ENCODE measurements at places on chromosomes 3 and 15. TPM values are rescaled to one million over a fixed set of nuclear protein-coding genes. Genes with fewer than 3 reads are reported as not detected.

- H3K36me3 ChIP-seq = no peaks in the 10 kb centered on the region
- H3K27ac ChIP-seq = no peak overlapping the region
- DNase-seq = no peak
These were observed 1.6 kb downstream of the INSYN1 start for GRCh38 chr15:73751511-73751898.

- no peak overlapping the region for H3K4me3 ChIP-seq
- H3K36me3 ChIP-seq = no peaks in the 10 kb centered on the region
- DNase-seq = no peak
- H3K27ac ChIP-seq = no peak overlapping the region
- no peaks in the 10 kb centered on the region for H3K27me3 ChIP-seq
These were observed 402.1 kb downstream of the PDCD6IP start for GRCh38 chr3:34200576-34200975.

- no peaks in the 10 kb centered on the region for H3K4me1 ChIP-seq
- DNase-seq = no peak
- no peak overlapping the region for H3K27ac ChIP-seq
- no peak overlapping the region for H3K4me3 ChIP-seq
- H3K27me3 ChIP-seq = no peaks in the 10 kb centered on the region
These were observed 39.7 kb downstream of the ZNF445 start for GRCh38 chr3:44437800-44438199.

DNA sequence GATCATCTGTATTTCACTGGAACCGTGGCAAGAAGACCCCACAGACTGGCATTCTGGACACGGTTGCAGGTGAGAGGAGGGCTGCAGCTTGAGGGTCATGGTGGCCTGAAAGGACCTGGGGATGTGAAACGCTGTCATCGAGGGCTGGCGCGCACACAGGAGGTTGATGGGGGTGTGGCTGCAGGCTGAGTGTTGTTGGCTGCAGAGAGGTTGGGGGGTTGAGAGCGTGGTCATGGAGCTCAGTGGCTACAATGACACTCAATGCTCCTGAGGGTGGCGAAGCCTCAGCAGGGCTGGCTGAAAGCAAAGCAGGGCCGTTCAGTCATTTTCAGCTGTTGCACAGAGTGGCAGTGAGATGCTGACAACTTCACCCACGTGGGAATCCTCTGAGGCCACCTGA, 21.0 kb downstream of the CPN2 start:
- H3K27me3 ChIP-seq = no peaks in the 10 kb centered on the region
- H3K4me1 ChIP-seq = peaks cover 11% of the 10 kb centered on the region
- DNase-seq = no peak
- no peak overlapping the region for H3K4me3 ChIP-seq
- H3K36me3 ChIP-seq = no peaks in the 10 kb centered on the region

DNA sequence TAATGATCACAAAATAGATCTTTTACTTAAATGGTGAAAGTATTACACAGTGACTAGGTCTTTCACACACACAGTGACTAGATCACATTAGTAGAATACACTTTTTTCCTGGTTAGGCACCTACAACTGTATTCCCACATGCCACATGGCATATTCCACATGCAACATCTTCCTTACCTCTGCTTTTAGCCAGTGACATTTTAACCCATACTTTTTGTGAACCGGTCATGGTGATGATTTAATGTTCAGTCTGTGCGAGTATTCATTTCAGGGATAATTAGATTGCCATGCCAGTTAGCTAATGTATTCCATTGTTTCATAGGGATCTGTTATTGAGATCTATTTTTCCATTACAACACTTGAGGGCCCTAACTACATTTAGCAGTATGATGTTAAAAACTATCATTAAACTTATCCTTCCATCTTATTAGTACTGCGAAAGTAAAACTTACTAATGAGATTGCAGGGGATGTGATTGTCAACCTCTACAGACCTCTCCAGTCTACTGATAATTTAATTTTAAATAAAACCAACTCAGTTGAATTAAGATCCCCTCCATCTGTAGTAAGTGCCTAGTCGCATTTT, 28.3 kb downstream of the TSEN2 start:
- H3K36me3 ChIP-seq = no peaks in the 10 kb centered on the region
- H3K27ac ChIP-seq = no peak overlapping the region
- no peaks in the 10 kb centered on the region for H3K27me3 ChIP-seq
- peaks cover 7% of the 10 kb centered on the region for H3K4me1 ChIP-seq
- DNase-seq = no peak

DNA sequence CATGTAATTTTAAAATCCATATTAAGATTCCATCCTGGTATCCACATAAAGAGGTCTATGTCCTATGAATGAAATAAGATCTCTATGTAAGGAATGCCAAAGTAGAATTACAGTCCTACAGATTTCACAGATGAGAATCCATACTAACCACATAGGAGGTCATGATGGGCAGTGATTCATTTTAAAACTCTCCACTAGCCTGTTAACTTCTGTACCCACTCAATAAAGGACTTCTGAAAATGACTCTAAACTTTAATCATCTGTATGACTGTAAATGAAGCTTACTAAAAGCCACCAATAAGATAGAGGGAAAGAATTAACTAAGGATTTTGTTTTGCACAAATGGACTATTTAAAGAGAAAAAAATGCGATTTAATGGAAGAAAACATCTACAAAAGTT, 28.7 kb downstream of the MORC1 start:
- H3K27me3 ChIP-seq = no peaks in the 10 kb centered on the region
- no peak for DNase-seq
- no peaks in the 10 kb centered on the region for H3K36me3 ChIP-seq

DNA sequence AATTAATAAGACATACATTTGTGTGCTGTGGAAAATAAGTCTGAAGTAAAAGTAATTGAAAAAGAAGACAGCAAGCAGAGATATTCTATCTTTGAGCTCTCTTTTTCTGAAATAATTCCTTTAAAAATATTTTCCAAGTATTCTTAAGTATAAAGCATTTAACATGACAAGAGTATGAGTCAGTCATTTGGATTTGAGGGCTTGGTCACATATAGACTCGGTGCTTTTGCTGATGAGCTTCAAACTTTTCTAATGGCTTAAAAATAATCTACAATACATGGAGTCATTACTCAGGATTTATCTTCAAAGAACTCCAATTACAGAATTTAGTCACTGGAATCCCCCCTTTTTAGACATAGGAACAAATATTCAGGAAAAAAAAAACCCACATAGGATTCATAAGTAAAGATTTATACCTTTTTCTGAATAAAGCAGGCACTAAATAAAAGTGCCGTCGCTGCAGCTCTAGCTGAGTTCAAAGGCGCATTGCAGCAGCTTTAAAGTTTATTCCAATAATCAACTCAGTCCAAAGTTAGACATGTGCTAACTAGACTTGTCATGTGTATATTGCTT, 147.5 kb downstream of the CTNNB1 start:
- H3K4me1 ChIP-seq = no peaks in the 10 kb centered on the region
- no peaks in the 10 kb centered on the region for H3K27me3 ChIP-seq
- no peak overlapping the region for H3K4me3 ChIP-seq
- no peak for DNase-seq

DNA sequence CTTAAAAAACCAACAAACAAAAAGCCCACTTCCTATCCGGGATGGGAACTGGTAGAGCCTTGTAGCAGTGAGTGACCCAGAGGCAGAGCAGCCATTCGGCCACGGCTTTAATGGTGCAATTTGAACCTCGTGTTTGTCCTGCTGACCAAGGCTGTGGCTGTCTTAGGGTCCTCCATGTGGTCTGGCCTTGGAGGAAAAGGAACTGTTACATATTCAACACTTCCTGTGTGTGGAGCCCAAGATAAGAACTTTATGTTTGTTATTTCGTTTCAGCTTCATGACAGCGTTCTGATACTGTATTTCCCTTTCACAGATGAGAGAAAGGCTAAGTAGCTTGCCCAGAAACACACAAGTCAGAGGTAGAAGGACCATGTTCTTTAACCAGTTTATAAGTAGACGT, 269.8 kb downstream of the SV2B start:
- H3K4me1 ChIP-seq = no peaks in the 10 kb centered on the region
- no peak for DNase-seq
- no peak overlapping the region for H3K4me3 ChIP-seq
- H3K27ac ChIP-seq = no peak overlapping the region
- H3K36me3 ChIP-seq = no peaks in the 10 kb centered on the region

GRCh38 chr3:178736300-178736699, 200.1 kb downstream of the KCNMB2 start:
- no peak for DNase-seq
- no peak overlapping the region for H3K27ac ChIP-seq
- H3K4me3 ChIP-seq = no peak overlapping the region
- no peaks in the 10 kb centered on the region for H3K4me1 ChIP-seq
- no peaks in the 10 kb centered on the region for H3K27me3 ChIP-seq

DNA sequence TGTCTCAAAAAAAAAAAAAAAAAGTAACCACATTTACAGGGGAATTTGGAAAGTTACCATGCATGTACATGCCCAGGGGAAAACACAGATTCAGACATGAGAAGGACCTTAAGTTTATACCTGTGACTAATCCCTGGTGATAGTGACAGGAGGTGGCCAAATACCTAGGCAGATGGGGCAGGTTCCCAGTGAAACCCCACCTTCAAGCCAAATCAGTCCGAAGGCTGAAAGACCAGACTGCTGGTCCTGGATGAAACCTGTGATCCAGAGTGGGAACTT, 15.8 kb downstream of the SPCS1 start:
- no peaks in the 10 kb centered on the region for H3K27me3 ChIP-seq
- DNase-seq = no peak
- peaks cover 9% of the 10 kb centered on the region for H3K36me3 ChIP-seq
- no peak overlapping the region for H3K4me3 ChIP-seq

DNA sequence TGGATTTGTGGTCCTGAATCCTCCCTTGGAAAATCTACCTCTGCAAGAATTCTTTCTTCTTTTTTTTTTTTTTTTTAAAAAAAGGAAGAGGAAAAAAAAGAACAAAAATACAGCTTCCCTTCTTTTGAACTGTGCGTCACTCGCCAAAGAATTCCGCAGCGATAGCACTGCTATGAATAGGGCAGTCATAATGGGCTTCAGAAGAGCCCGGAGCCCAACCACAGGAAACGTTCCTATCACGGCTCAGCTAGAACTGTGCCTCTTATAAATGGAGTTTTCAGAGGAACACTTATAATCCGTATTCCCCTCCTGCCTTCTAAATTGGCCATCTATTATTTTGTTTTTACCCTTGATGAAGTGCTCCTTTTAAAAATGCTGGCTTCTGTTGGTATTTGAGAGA, 227.7 kb downstream of the ADAMTS17 start:
- H3K27me3 ChIP-seq = no peaks in the 10 kb centered on the region
- H3K4me3 ChIP-seq = no peak overlapping the region

DNA sequence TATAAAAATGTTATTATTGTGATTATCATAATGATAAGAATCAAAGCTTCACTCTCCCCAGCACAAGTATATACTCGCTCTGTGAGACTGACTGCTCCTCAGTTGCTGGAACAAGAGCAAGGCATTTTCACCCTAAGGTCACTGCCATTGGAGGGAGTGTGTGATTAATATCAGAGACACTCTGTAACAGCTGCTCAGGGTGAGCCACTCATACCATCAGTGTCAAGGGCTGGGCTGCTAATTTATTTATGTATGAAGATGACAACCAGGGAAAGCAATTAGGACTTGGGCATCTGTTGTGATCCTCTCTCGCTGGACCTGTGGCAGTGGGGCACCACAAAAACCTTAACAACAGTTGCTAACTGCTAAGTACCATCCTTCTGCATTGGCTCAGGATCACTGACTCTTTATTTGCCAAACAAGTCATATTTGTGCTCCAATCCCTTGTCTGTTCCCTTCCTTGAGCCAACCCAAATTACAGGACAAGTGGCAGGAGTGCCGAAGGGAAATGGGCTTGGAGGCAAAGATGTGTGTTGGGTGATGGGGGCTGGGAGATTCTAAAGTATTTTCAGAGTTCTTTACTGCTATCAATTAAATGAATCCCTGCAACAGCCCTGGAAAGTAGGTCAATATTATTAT, 297.5 kb upstream of the STT3B start:
- no peaks in the 10 kb centered on the region for H3K27me3 ChIP-seq
- no peaks in the 10 kb centered on the region for H3K36me3 ChIP-seq
- no peaks in the 10 kb centered on the region for H3K4me1 ChIP-seq
- DNase-seq = peak; percentile 22
- H3K27ac ChIP-seq = no peak overlapping the region

DNA sequence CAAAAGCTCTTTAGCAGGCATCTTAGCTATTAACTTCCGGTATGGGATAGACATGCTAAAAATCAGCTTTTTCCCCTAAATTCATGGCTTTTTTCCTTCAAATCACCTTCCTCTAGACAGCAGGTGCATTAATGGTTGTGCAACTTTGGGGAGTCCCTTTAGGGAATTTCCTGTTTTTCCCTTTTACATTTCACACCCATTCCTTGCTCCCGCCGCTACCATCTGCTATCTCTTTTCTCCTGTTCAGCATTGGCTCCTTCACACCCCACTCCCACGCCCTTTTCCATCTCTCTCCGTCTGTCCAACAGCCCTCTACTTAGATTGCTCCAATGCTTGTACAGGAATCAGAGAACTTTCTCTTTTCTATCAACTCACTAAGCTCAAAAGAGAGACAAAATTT, 43.4 kb downstream of the FEZF2 start:
- no peak for DNase-seq
- no peaks in the 10 kb centered on the region for H3K27me3 ChIP-seq
- no peaks in the 10 kb centered on the region for H3K36me3 ChIP-seq
- peaks cover 14% of the 10 kb centered on the region for H3K4me1 ChIP-seq

- H3K27ac ChIP-seq = no peak overlapping the region
- no peak for DNase-seq
- H3K27me3 ChIP-seq = no peaks in the 10 kb centered on the region
These were observed 31.0 kb downstream of the TMOD2 start for GRCh38 chr15:51782357-51782896.

- no peak for DNase-seq
- H3K27me3 ChIP-seq = no peaks in the 10 kb centered on the region
- no peak overlapping the region for H3K4me3 ChIP-seq
- H3K4me1 ChIP-seq = no peaks in the 10 kb centered on the region
- peaks cover 26% of the 10 kb centered on the region for H3K36me3 ChIP-seq
- no peak overlapping the region for H3K27ac ChIP-seq
These were observed 3.9 kb downstream of the TOMM70 start for GRCh38 chr3:100396967-100397366.

Gene PLXNA1
- total RNA-seq = 51.6 TPM

Gene CELF6
- total RNA-seq = 0.05 TPM

Gene LMOD3
- 1.0 TPM for total RNA-seq

Gene CAV3
- total RNA-seq = 21.9 TPM

Gene CCDC50
- total RNA-seq = 23.4 TPM

Gene GOLGA6L10
- total RNA-seq = not detected

Gene SLC22A13
- total RNA-seq = 0.10 TPM

Gene FBN1
- total RNA-seq = 33.5 TPM

Gene C3orf80
- total RNA-seq = 0.14 TPM

Data from SJCRH30 (cell line).